ENCODE measurements at places on chromosomes 2 and 18. TPM values are rescaled to one million over a fixed set of nuclear protein-coding genes. Genes with fewer than 3 reads are reported as not detected.

GRCh38 chr2:168293766-168294165 lies 46.4 kb upstream of the STK39 start:
- no peak for DNase-seq

- DNase-seq, result no peak
Measured at GRCh38 chr2:147600223-147600622, 244.6 kb upstream of the ACVR2A start.

GRCh38 chr18:13309031-13309747 lies 90.6 kb downstream of the LDLRAD4 start:
- DNase-seq, result no peak

- DNase-seq, result no peak
Measured at GRCh38 chr2:8857709-8858108, 20.3 kb upstream of the KIDINS220 start.

- DNase-seq, result no peak
Measured at GRCh38 chr18:21747268-21747667, 6.7 kb downstream of the MIB1 start.

DNA sequence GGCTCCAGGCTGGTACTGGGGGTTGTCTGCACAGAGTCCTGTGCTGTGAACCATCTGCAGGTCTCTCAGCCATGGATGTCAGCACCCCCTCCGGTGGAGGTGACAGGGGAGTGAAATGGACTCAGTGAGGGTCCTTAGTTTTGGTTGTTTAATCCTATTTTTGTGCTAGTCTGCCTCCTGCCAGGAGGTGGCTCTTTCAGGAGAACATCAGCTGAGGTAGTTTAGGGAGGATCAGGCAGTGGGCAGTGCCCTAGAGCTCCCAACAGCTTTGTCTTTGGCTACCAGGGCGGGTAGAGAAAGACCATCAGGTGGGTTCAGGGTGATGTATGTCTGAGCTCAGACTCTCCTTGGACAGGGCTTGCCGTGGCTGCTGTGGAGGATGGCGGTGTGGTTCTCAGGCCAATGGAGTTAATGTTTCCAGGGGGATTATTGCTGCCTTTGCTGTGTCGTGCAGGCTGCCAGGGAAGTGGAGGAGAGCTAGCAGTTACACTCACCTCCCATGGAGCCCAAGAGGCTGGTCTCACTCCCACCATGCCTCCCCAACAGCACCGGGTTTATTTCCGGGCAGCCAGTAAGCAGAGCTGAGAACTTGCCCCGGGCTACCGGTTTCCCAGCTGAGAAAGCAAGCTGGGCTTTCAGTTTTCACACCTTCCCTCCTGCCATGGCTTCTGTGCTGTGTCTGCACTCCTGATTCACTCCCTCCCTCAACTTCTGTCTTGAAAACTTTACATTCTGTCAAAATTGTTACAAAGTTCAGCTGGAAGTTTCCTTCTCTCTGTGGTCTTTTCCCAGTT lies 563.4 kb downstream of the XIRP2 start:
- no peak for DNase-seq

IMPA2 gene
- total RNA-seq, result 13.3 TPM

STPG4 gene
- not detected for total RNA-seq

DNA sequence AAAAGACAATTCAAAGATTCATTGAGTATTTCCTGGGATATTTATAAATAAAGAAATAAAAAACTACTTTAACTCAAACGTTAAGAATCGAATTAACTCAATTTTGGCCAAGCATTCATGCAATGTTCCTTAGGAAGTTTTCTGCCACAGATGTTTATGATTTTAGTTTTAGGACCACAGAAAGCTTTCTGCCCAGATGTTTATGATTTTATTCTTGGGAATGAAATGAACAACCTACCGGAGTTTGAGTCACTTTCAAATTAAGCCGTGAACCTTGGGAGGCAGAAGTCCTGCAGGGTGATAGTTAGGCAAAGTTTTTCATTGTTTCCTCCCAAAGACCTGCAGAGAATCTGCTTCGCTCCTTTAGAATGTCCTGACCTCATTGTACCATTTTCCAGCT lies 34.7 kb upstream of the MBP start:
- DNase-seq, result no peak

FEV gene
- not detected for total RNA-seq

Data from CD8-positive, alpha-beta memory T cell (primary cell).